Psoas muscle (tissue), 8 donors: ENCODE measurements at places on chromosomes 7 and 10. TPM values are rescaled to one million over a fixed set of nuclear protein-coding genes. Genes with fewer than 3 reads are reported as not detected.

GRCh38 chr7:133698127-133698526, 429.0 kb upstream of the LRGUK start:
- peaks cover 4% of the 10 kb centered on the region for H3K4me1 ChIP-seq
- H3K27me3 ChIP-seq = no peaks in the 10 kb centered on the region
- H3K27ac ChIP-seq = no peak overlapping the region
- H3K4me3 ChIP-seq = no peak overlapping the region

- no peak for DNase-seq
- H3K27me3 ChIP-seq = no peaks in the 10 kb centered on the region
- no peak overlapping the region for H3K27ac ChIP-seq
- H3K36me3 ChIP-seq = no peaks in the 10 kb centered on the region
- H3K4me1 ChIP-seq = no peaks in the 10 kb centered on the region
These were observed 122.8 kb downstream of the SKIDA1 start for GRCh38 chr10:21402606-21403083.

GRCh38 chr10:17984056-17984455, 32.3 kb downstream of the SLC39A12 start:
- no peaks in the 10 kb centered on the region for H3K4me1 ChIP-seq
- H3K36me3 ChIP-seq = no peaks in the 10 kb centered on the region
- DNase-seq = no peak
- no peak overlapping the region for H3K27ac ChIP-seq
- no peak overlapping the region for H3K4me3 ChIP-seq
- peaks cover 2% of the 10 kb centered on the region for H3K27me3 ChIP-seq

GRCh38 chr10:99958302-99958701, 51.4 kb downstream of the DNMBP start:
- DNase-seq = no peak
- H3K27ac ChIP-seq = no peak overlapping the region
- no peaks in the 10 kb centered on the region for H3K4me1 ChIP-seq
- H3K36me3 ChIP-seq = peaks cover 31% of the 10 kb centered on the region
- H3K4me3 ChIP-seq = no peak overlapping the region

The POMZP3 gene
- total RNA-seq = 30.5 TPM

- H3K27me3 ChIP-seq = no peaks in the 10 kb centered on the region
- no peak for DNase-seq
- no peaks in the 10 kb centered on the region for H3K4me1 ChIP-seq
- no peak overlapping the region for H3K27ac ChIP-seq
These were observed 383.2 kb downstream of the PTPRN2 start for GRCh38 chr7:158204453-158204852.

GRCh38 chr10:81575036-81575435, 300.0 kb upstream of the NRG3 start:
- H3K27ac ChIP-seq = no peak overlapping the region
- H3K27me3 ChIP-seq = no peaks in the 10 kb centered on the region

DNA sequence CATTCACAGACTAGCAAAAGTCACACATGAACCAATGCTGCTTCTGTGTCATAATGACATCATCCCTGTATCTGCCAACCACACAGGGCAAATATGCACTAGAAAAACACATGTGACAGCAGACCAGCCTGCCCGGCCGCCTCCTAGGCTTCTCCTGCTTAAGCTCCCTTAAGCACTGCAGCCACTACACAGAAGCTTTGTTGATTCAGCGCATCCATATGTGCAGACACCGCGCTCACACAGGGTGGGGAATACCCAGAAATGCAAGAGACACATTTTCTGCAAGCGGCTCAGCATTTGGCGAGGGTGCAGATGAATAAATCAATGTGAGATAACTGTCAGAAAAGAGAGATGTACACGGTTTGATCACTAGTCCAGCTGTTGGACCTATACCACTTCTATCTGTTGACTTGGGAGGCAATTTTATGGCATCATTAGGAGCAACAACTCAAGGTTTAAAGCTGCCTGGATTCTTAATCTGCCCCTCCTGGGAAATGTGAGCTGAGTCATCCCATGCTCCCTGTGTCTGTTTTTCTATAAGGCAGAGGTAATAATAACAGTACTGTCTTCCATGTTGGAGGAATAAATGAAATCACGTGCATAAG, 33.4 kb downstream of the CPXM2 start:
- H3K4me1 ChIP-seq = no peaks in the 10 kb centered on the region
- H3K27ac ChIP-seq = no peak overlapping the region
- H3K27me3 ChIP-seq = no peaks in the 10 kb centered on the region
- no peaks in the 10 kb centered on the region for H3K36me3 ChIP-seq
- no peak overlapping the region for H3K4me3 ChIP-seq
- DNase-seq = no peak

The CHAT gene
- not detected for total RNA-seq

GRCh38 chr10:96295475-96295874, 8.8 kb upstream of the DNTT start:
- no peak for DNase-seq
- H3K4me1 ChIP-seq = no peaks in the 10 kb centered on the region
- H3K36me3 ChIP-seq = no peaks in the 10 kb centered on the region
- H3K4me3 ChIP-seq = no peak overlapping the region

DNA sequence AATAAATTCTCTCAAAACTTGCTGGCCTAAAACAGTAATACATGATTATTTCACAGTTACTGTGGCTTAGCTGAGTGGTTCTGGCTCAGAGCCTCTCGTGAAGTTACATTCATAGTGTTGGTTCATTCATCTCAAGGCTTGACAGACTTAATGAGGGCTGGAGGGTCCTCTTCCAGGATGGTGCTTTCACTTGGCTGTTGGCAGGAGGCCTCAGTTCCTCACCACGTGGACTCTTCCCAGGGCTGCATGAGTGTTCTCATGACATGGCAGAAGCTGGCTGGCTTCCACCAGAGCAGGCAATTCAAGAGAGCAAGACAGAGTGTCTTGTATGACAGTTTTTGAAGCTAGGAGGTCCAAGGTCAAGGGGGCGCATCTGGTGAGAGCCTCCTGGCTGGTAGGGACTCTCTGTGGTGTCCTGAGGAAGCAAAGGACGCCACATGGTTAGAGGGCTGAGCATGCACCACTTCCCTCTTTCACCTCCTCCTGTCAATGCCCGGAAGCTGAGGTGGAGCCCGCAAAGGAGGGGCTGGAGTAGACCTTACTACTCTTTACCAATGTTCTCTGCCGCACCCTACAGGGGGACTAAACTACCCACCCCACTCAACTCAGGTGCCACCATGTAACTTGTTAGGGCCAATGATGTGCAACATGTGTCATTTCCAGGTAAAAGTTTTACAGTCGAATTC, 58.2 kb upstream of the YAE1 start:
- no peak overlapping the region for H3K27ac ChIP-seq
- DNase-seq = no peak
- H3K27me3 ChIP-seq = no peaks in the 10 kb centered on the region
- H3K36me3 ChIP-seq = no peaks in the 10 kb centered on the region
- no peak overlapping the region for H3K4me3 ChIP-seq

DNA sequence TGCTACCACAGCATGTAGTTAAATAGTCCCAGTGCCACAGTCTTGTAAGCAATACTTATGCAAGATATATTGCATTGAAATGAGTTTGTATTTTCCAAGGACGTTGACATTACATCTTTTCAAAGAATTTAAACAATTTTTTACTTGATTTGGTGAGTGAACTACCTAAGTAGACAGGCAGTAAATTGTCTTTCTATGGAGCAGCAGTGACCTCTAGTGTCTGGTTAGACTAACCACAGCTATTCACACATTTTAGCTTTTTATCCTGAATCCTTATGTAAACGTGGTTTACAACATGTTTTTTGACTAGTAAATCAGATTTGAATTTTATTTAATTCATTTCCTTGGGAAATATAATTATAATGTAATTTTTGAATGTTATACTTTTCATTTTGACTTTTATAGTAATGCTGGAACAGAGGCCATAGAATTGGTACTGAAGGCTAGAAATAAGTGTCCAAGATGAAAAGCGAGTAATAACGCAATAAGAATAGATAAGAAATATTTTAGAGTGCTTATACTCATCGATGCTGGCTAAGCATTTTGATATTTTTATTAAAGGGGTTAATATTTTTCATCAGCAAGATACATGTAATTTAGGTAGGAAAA, 5.6 kb downstream of the LRRTM3 start:
- H3K4me3 ChIP-seq = no peak overlapping the region
- no peak overlapping the region for H3K27ac ChIP-seq
- peaks cover 4% of the 10 kb centered on the region for H3K27me3 ChIP-seq
- H3K36me3 ChIP-seq = no peaks in the 10 kb centered on the region
- no peak for DNase-seq
- H3K4me1 ChIP-seq = peaks cover 15% of the 10 kb centered on the region

DNA sequence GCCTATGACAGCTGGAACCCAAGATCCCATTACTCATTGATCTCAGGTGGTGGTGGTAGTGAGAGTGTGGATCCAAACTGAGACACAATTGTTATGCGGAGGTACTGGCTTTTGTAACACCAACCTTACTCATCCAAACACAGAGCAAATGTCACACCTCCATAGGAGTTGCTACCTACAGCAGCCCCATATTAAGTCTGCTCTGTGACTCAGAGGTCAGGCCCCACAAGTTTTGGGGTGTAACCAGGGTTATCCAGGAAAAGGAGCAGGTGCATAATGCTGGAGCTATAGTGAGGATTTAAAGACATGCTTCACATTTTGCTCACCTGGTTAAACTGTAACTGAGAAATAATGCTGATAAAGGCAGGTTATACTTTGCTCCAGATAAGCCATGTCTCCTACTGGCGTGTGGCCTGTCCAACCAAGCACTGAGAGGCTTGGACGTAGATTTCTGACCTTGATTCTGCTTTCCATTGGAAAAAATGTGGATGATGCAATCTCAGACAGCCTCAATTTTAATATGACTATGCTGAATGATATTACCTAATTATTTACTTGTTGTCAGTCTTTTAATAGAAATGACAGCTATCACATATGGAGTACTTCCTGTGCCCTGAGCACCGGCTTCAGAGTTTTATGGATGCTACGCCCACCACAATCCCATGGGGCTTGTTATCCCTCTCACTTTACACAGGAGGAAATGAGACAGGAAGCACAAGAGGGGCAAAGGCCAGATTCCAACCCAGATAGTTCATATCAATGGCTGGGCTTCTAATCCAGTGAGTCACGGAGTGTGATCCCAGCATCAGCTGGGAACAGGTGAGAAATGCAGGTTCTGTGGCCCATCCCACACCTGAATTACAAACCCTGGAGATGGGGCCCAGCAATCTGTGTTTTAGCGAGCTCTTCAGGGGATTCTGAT, 181.3 kb downstream of the CHN2 start:
- H3K27ac ChIP-seq = no peak overlapping the region
- no peaks in the 10 kb centered on the region for H3K4me1 ChIP-seq
- DNase-seq = no peak
- H3K27me3 ChIP-seq = no peaks in the 10 kb centered on the region
- no peak overlapping the region for H3K4me3 ChIP-seq

The LIPF gene
- not detected for total RNA-seq

The TSPAN33 gene
- total RNA-seq = 15.4 TPM

The C10orf67 gene
- total RNA-seq = 0.67 TPM

- no peaks in the 10 kb centered on the region for H3K36me3 ChIP-seq
- DNase-seq = no peak
- no peak overlapping the region for H3K4me3 ChIP-seq
- no peak overlapping the region for H3K27ac ChIP-seq
These were observed 51.2 kb downstream of the ST8SIA6 start for GRCh38 chr10:17403161-17403560.

DNA sequence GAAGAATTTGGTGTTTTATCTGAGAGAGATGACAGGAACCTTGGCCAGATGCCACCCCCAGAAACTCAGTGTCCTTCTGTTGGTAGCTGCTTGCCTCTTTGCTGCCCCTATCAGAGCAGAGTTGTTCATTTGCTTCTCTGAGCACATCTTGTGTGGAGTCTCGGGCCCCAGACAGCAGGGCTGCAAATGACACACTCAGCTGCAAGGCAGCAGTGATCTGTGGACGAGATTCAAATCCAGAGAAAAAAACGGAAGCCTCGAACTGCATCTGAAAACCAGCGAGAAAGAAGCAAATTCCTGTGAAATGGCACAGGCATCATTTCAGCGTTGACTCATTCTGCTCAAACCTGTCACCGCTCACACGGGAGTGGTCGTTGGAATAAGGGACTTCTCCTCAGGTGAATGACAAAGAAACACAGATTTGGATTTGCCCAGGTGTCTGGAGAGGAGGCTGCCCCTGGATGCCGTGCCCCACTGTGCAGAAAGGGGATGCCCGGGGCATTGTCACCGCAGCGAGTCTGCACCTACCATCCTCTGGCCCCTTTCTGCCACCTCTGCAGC, 144.7 kb downstream of the PFKFB3 start:
- H3K36me3 ChIP-seq = no peaks in the 10 kb centered on the region
- no peak overlapping the region for H3K4me3 ChIP-seq
- H3K27ac ChIP-seq = no peak overlapping the region
- no peaks in the 10 kb centered on the region for H3K27me3 ChIP-seq
- DNase-seq = no peak

GRCh38 chr10:77609781-77610272, 27.8 kb downstream of the KCNMA1 start:
- no peak for DNase-seq
- peaks cover 15% of the 10 kb centered on the region for H3K4me1 ChIP-seq

GRCh38 chr7:37769726-37770125, 78.7 kb upstream of the NME8 start:
- no peaks in the 10 kb centered on the region for H3K4me1 ChIP-seq
- H3K4me3 ChIP-seq = no peak overlapping the region

DNA sequence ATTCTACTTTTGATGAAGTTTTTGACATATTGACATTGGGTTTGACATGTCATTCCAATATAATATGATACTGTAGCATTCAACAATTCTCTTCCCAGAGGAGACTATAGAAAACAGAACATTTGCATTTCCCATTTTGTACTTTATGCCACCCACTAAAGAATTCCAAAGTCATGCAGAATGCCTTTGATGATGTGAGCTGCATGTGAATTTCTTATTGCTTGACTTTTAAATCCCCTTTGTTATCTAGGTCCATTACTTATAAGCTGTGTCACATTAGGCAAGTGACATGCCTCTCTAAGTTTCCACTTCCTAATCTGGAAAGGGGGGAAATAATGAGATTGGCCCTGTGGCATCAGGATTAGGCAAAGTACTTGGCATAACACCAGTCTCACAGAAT, 436.7 kb downstream of the AUTS2 start:
- no peaks in the 10 kb centered on the region for H3K4me1 ChIP-seq
- DNase-seq = no peak
- H3K36me3 ChIP-seq = no peaks in the 10 kb centered on the region

GRCh38 chr7:142445019-142445686, 187.3 kb upstream of the PRSS58 start:
- H3K36me3 ChIP-seq = no peaks in the 10 kb centered on the region
- no peak for DNase-seq
- H3K4me3 ChIP-seq = no peak overlapping the region
- H3K4me1 ChIP-seq = no peaks in the 10 kb centered on the region

- H3K4me1 ChIP-seq = peaks cover 19% of the 10 kb centered on the region
- H3K36me3 ChIP-seq = no peaks in the 10 kb centered on the region
- H3K27me3 ChIP-seq = no peaks in the 10 kb centered on the region
- no peak overlapping the region for H3K27ac ChIP-seq
- H3K4me3 ChIP-seq = no peak overlapping the region
These were observed 18.1 kb downstream of the TRIL start for GRCh38 chr7:28939844-28940544.

GRCh38 chr10:47043928-47044538, 132.8 kb downstream of the PTPN20 start:
- H3K27me3 ChIP-seq = no peaks in the 10 kb centered on the region
- H3K27ac ChIP-seq = no peak overlapping the region
- no peak overlapping the region for H3K4me3 ChIP-seq

The NKX6-2 gene
- total RNA-seq = not detected
